Fibroblast of the conjunctiva (primary cell): ENCODE measurements at places on chromosomes 11 and 22.

- DNase-seq = no peak
Measured at GRCh38 chr22:21939461-21939913, 13.2 kb downstream of the PPM1F start.

DNA sequence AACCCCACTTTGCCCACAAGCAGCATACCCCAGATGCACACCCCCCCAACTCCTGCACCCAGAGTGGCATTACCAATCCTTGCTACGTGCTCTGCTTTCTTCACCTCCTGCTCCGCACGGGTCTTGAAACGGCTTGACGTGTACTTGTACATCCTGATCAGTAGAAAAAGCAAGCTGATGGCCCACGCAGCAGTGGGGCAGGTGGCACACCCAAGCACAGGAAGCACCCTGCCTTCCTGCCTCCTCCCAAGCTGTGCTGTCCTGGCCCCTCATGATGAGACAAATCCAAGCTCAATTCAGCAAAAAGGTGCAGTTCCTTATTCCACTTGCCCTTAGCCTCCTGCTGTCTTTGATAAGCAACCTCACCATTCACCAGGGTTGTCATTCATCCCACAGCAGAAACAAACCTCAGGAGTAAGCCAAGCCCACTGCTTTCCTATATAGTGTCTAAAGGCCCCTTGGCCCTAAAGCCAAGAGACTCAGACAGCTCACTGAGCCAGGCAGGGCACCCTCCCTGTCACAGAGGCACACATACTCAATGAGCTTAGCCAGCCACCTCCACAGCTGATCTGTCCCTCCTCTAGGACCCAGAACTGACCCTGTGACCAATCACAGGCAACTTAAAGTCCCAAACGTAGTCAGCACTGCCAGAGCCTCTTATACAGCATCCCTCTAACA, 27.8 kb downstream of the MORC2 start:
- DNase-seq = no peak

GRCh38 chr11:36186340-36187175, 102.7 kb downstream of the COMMD9 start:
- DNase-seq = peak; percentile 95

DNA sequence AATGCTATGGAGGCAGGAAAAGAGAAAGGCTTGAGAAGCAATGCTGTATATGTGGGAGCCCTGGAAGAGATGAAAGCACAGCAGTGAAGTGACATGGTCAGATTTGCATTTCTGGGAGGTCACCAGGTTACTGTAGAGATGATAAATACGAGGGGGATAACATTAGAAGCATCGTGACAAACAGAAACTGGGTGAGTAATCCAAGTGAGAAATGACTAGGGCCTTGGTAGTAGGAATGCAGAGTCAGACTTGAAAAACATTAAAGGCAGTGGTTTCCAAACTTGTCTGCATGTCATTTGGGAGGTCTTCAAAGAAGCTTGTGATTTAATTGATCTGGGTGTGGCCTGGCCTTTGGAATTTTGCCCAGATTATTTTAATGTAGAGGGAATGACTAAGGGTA, 43.9 kb downstream of the CCDC34 start:
- peak; percentile 17 for DNase-seq

GRCh38 chr11:134727204-134727603, 315.2 kb upstream of the B3GAT1 start:
- DNase-seq = no peak

GRCh38 chr11:45210846-45211245, 64.4 kb downstream of the PRDM11 start:
- DNase-seq = no peak

DNA sequence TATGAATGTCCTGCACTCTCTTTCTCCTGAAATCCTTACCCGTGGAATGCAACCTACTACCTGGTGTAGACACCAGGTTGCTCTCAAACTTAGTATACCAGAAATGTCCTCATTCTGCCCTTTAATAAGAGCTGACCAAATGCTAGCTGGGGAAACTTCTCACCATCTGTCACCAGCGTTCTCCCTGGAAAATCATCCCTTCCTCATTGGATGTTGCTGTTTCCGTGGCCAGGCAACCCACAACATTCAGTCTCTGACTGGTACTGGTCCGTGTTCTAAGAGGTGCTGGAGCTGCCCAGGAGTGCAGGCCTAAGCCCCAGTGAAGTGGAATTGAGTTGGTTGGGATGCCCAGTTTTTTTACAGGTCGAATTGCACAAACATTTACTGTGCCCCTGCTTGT, 40.7 kb upstream of the RAB1B start:
- DNase-seq = no peak

DNA sequence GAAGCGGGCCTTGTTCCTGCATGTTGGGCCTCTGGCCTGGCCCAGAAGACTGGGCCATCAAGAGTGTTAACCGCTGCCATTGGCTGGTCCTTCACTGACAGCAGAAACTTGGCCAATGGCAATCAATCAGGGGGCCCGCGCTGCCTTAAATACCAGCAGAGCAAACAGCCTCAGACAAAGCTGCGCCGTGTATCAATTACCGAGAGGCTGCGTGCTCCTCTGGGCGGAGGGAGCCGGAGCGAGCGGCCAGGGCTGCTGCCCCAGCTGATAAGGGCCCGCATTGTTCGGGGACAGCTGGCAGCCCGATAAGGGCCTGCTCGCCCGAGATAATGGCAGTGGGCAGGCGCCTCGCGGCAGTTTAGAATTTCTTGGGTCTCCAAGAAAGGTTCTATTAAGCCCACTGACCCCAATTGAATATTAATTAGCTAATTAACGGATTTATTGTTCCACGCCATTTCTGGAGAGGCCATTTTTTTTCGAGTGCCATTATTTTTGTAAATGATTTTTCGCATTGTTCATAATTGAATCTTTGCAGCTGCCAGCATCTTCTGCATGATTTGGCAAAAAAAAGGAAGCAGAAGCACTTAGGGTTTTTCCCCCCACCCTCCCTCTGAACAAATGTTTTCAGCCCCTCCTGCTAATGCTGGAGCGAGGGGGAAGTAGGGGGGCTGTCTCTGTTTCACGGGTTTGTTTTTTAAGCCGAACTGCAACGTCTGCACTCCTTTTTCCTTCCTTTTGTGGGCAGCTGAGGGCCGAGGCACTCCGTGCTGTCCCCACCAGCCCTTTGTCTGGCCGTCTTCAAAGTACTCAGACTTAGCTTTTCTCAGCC, 37.6 kb upstream of the RIC3 start:
- no peak for DNase-seq

DNA sequence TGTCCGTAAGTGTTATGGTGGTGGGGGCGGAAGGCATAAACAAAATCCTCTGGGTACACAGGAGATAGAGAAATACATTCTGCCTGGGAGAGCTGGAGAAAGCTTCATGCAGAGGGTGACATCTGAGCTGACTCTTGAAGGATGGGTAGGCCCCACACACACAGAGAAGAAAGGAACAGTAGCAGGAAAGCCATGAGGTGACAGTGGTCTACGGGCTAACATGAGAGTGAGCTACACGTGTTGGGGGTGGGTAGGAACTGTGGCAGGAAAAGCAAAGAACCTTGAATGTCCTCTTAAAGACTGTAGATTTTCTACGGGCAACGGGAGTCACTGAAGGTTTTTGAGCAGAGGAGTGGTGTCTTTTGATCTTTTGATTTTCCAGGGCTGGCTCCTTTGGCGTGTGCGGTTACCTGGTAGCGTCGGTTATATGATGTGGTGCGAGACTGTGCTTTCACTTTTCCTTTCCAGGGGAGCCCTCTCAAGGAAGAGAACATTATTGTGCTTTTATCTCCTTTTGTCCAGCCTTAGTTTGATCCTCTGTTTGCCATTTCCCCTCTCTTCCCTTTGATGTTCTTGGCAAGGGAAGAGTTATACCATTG, 39.7 kb downstream of the ADAMTS8 start:
- DNase-seq = no peak

DNA sequence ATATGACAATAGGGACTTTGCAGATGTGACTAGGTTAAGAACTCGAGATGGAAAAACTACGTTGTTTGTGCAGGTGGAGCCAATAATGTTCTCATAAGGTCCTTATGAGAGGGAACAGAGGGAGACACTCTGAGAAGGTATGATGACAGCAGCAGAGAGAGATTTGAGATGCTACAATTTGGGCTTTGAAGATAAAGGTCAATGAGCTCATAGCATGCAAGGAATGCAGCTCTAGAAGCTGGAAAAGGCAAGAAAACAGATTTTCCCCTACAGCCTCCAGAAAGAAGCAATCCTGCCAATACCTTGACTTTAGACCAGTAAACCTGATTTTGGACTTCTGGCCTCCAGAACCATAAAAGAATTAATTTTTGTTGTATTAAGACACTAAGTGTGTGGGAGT, 21.1 kb downstream of the FAM76B start:
- DNase-seq = no peak

- DNase-seq = no peak
Measured at GRCh38 chr11:101279728-101280127, 150.1 kb upstream of the PGR start.

DNA sequence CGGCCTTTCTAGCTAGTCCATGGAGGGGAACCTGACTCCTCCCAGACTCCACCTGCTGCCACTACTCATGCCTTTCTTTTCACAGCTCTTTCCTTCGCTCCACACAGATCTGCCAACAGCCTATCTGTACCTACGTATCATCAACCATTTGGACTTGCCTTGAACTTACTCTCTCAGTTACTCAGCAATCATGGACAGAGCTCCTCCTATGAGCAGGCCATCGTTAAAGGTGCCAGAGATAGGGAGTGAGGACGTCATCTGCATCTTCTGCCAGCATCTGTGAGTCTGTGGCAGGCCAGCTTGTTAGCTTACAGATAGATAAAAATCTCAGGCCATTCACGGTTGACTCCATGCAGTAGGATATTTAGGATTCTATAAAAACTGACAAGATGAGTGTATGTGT, 162.9 kb upstream of the ZBED5 start:
- no peak for DNase-seq

GRCh38 chr22:39178206-39179111, 26.0 kb upstream of the CBX7 start:
- DNase-seq = no peak

- DNase-seq = no peak
Measured at GRCh38 chr11:20031155-20032001, 128.9 kb downstream of the DBX1 start.

GRCh38 chr11:20177136-20177535, 16.9 kb upstream of the DBX1 start:
- no peak for DNase-seq

GRCh38 chr22:38286915-38287669, 14.3 kb upstream of the TMEM184B start:
- no peak for DNase-seq

- DNase-seq = no peak
Measured at GRCh38 chr11:70526116-70527045, 128.1 kb downstream of the CTTN start.

DNA sequence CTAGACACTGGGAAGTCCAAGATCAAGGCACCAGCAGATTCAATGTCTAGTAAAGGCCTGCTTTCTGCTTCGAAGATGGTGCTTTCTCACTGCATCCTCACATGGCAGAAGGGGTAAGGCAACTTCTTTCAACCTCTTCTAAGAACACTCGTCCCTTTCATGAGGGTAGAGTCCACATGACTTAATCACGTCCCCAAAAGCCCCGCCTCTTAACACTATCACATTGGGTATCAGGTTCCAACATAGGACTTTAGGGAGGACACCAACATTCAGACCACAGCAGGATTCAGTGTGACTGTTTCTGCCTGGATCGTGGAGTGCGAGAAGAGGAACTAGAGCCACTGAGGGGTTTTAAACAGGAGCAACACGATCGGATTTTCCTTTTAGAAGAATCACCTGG, 3.7 kb upstream of the TIRAP start:
- no peak for DNase-seq

- no peak for DNase-seq
Measured at GRCh38 chr11:65651589-65652510, 10.9 kb downstream of the RELA start.

DNA sequence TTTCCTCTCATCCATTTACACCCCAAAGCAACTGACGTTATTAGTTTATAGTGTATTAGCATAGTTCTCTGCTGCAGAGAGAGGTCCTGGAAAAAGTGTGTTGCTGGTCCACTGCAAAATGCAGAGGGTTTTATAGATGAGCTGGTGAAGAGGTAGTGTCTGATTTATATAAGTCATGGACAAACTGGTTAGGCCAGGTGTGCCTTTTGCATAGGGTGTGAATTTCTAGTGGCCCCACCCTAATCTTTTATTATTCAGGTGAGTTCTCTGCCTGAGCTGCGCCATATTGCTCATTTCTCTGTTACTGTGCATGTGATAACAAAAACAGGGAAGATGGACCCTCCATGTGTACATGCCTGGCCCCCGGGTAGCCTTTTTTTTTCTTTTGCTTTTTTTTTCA, 43.1 kb upstream of the TRIM77 start:
- DNase-seq = no peak

DNA sequence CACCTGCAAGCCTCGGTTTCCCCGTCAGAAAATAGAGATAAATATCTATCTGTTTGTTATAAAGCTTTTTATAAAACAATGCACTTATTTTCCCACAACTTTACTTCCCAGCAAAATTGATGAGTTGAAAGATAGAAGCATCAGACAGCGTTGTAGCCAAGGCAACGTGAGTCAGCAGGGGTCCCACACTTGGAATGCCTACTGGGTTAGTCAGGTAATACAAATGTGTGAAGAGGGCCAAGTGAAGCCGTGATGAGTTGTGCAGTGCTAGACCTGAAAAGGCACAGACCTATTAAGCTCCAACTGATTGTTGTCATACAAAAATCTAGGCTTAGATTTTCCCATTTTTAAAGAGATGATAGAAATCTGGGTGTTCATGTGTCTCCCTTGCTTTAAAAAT, 118.7 kb downstream of the PGR start:
- no peak for DNase-seq

DNA sequence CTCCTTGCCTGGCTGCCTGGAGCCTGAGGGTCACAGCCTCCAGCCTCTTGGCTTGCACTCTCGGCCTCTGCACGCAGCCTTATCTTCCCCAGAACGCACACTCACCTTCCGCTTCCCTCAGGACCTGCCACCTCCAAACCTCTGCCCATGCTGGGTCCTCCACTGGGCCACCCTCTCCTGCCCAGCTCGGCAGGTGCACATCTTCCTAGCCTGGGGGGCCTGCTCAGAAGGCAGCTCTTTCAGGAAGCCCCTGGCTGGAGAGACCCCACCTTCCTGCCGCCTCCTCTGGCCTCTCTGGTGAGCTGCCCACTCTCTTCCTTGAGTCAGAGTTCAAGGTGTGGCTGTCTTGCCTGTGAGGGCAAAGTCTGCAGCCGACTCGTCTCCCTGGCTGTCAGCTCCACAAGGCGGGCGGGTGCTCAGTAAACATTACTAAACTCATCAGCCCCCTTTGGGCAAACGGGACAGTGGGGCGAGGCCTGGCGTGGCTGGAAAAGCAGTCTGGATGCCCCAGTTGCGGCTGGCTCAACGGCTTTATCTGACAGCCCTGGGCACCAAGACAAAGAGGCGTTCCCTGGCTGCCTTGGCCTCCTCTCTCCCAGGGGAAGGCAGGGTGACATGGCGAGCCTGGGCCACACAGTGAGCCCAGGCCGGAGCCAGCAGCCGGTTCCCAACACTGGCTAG, 1.7 kb upstream of the LINC01488 start:
- DNase-seq = no peak

DNA sequence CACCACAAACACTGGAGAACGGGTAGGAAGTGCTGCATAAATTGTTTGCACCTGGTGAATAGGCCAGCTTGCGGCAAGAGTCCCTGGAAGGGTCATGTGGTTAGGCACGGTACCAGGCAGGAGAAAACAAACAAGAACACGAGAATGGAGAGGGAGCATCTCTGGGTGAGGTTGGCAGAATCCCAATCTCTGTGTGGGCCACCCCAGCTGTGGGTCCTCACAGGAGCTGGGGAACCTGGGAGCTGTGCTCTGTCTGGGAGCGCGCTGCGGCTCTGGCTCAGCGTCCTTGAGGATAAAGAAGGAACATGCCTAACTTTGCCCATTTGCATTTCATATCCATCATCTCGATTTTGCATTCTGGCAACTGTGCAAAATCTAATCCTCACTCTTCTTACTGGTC, 46.1 kb upstream of the JAM3 start:
- DNase-seq = no peak
